ENCODE measurements at places on chromosomes 16 and 17.

DNA sequence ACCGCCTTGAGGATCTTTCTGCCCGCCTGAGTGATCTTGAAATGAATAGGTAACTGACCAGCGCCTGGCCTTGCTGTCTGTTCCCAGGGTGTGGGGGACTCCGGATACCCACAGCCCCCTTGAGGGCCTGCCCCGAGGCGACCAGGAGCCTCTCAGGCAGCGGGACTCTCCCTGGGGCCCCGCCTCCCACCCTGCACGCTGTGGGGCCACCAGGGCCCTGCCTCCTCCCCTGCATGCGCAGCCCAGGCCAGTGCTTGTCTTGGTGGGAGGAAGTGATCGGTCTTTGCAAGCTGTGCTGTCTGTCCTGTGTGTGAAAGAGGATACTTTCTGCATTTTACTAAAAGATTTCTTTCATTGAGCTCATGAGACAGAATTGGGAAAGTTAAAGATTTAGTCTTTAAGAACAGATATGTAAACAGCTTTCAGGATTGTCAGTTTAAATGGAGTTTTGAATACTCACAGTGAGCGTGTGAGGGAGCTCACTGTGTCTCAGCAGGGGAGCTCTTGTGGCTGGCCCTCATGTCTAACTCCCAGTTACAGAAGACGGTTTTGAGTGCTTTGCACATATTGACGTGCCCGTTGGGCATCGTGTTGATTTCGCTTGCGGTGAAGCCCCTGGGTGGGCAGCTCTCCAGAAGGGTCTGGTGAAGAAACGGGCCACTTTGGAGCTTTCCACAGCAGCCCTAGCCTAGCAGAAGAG, 36.1 kb upstream of the CAPN15 start:
- no peak for DNase-seq

GRCh38 chr17:10010752-10011151, 105.7 kb upstream of the RCVRN start:
- no peak for DNase-seq

DNA sequence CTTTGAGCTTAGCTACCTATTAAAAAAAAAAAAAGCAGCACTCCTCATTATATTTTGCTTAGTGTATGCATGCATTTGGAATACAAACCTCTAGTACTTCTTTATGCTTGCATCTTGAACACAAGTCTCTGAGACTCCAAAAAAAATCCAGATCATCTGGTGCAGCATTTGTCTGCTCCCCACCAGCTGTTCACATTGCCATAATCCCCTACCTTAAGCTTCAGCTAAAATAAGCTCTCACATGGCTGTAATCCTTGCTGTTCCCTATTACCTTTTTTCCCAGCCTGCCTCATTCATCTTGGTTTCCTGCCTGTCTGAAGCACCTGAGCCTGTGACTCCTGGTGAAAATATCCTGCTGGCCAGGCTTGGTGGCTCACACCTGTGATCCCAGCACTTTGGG, 7.5 kb upstream of the NFATC2IP start:
- no peak for DNase-seq

GRCh38 chr16:83402967-83403366, 404.8 kb upstream of the HSBP1 start:
- DNase-seq, result no peak

DNA sequence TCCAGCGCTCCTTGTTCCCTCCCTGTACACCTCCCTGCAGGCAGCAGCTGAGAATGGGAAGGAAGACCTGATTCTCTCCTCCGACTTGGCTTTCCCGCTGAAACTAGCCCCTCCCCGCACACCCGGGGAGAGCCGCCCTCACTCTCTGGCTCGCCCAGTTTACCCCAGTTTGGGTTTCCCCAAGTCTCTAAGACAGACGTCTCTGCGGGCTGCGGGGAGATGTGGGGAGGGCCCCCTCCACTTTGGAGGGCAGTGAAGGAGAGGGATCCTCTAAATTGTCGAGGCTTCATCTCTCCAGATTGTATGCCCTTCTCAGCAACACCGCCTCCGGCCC, 797 bp downstream of the GRB7 start:
- peak; percentile 23 for DNase-seq

GRCh38 chr16:85152414-85153030, 40.2 kb upstream of the CIBAR2 start:
- DNase-seq, result no peak

DNA sequence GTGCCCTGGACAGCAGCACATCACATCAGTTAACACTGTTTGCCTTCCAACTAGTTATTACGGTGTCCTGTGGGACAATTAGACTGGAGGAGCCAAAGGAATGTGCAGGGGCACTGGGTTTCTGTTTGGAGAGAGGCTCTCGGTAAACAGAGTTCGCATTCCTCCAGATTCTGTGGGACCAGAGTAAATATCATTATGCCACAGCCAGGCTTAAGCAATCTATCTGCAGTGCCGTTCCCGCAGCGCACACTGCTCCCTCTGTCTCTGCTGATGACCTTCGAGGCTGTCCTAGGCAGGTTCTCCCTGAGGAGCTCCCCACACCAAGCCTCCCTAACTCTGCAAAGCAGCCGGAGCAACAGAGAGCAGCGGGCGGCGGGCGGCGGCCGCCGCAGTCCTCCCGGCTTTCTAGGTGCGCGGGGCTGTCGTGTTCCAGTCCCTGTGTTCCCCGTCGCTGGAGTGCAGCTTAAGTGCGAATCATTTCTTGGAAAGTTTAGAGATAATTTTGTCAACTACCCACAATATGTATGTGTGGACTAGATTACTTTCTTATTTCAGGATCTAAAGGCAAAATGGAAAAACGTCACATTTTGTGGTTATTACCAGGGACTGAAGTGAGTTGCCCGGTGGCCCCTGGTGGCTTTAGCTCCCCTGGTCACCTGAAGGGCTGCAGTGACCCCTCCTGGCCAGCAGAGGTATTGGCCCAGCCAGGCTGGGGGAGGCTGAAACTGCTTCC, 43.3 kb downstream of the PGS1 start:
- peak; percentile 66 for DNase-seq

DNA sequence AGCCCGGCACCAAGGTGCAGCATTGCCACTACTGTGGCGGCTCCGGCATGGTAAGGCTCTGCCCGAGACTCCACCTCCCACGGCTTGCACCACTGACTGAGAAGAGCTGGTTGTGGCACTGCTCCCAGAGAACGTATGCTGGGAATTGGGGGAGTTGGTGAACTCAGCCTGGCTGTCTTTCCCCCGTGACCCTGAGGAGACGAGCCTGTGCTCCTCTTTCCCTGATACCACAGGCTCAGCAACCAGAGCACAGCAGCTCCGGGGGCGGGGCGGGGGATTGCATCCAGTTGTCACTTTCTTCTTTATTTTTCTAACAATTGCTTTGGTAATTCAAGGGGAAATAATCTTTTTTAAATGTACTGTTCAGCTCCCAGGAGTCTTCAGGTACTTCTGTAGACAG, 16.7 kb downstream of the DNAJA3 start:
- no peak for DNase-seq

- no peak for DNase-seq
Observed at GRCh38 chr17:7982666-7983065, 19.7 kb upstream of the GUCY2D start.

DNA sequence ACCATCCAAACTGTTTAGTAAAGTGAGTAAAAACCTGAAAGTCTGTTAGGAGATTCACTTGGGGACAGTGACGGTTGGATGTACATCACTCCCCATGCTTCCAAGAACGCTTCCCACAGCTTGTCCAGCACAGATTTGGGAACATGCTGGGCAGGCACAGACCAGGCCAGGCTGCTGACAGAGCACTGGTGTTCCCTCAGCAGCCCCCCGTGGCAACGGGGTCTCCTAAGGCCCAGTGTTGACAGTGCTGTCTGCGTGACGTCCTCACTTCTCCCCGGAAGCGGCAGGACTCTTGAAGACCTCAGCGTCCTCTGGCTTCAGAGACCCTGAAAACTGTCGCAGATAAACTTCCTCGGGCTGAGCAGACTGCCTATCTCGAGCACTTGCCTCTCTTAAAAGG, 8.9 kb upstream of the TRPV3 start:
- no peak for DNase-seq

- no peak for DNase-seq
Observed at GRCh38 chr16:11796227-11797165, 562 bp downstream of the ZC3H7A start.

DNA sequence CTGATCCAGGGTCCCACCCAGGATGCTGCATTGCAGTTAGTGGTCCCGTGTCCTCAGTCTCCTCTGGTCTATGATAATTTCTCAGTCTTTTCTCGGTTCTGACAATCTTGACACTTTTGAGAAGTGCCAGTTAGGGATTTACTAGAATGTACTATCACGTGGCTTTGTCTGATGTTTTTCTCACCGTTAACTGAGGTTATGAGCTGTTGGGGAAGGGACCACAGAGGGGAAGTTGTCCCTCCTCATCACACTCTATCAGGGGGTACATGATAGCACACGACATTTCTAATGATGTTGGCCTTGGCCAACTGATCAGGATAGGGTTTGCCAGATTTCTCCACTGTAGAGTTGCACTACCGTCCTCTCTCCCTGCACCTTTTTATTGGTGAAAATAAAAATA, 250.9 kb upstream of the SDK2 start:
- no peak for DNase-seq

DNA sequence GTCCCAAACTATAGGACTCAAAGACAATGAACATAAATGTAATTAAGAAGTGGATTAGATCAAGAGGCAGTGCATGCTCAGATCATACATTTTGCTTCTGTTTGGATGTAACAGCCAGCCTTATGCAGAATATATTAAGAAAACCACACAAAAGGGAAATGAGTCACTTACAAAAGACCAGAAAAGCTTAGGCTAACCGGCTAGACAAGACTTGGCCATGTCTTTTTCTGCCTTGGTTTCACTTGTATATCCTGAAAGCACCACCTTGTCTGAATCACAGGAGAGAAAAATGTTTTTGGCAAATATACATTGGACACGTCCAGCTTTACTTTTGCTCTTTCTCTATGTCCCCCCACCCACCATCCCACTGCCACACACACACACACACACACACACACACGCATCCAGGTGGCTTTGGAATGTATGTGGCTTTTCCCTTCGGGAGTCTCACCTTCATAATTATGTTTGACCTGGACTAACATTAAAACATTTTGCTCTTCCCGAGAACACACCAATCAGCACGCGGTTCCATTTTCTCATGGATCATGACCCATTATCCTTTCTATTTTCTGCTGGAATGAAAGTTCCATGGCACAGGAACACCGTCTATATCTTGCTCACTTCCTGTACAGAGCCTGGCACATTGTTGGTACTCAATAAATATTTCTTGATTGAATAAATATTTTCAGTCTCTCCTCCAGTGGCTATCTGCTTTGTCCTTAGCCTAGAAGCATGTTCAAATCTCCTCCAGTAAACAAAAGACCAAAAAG, 64.6 kb downstream of the CDK5R1 start:
- DNase-seq, result no peak

DNA sequence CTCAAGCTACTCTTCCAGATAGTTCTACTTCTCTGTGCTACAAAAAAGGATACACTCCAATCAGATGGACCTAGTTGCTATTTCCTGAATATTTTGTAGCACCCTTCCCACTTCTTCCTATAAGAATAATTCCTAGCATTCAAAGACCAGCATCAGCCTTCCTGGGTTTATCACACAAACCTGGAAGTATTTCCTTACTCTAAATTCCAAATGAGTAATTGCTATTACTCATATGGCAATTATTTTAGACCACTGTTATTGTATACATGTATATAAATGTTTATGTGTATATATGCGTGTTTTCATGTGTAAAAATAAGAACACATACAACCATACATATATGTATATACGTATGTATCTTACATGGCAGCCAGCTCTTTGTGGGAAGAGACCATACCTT, 130.6 kb downstream of the MYO1D start:
- no peak for DNase-seq

DNA sequence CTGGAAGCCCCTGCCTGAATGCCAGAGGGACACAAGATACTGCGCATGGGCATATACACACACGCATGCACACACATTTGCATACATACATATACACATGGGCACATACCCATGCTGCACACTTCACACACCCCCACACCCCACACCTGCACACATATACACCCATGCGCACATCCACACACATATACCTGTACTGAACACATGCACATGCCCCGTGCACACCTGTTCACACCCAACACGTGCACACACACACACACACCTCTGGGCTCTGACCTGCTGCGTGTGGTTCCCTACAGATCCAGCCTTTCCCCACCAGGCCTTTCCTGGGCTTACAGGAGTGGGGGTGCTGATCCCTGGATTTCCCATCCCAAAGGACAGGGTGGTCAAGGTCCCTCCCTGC, 6.3 kb downstream of the SPPL2C start:
- DNase-seq, result no peak

DNA sequence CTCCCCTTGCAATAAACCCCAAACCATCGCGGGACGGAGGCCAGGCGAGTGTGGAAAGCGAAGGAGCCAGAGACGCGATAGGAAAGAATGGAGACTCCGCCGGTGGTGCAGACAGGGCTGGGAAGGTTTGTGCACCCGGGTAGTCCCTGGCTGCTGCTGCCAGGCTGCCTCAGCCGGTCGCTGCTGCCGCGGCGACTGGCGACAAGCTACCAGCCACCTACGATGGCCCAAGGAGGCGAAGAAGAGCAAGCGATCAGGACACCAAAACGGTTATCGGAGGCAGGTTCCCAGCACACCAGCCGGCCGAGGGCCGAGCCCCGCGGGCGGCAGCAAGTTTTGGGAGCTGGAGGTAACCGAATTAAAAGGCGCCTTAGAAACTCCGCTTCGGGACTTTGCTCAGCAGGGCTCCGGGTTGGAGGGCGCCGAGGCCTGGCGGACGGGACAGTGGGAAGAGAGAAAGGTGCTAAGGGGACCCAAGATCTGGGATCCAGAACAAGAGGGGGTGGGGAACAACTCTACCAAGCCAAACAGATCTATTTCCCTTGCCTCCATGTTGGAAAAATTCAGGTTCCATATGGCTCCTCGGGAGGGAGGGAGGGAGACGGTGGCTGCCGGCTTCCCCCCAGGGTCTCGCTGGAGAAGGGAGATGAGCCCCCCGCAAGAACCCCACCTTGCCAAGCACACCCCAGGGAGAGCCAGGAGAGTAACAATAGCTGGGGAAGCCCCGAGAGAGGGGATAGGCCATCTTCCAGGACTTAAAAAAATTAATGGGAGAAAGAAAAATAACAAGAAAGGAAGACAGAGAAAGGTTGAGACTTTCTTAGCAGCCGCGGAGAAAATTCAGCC, 9.7 kb upstream of the HOXB2 start:
- DNase-seq, result no peak

DNA sequence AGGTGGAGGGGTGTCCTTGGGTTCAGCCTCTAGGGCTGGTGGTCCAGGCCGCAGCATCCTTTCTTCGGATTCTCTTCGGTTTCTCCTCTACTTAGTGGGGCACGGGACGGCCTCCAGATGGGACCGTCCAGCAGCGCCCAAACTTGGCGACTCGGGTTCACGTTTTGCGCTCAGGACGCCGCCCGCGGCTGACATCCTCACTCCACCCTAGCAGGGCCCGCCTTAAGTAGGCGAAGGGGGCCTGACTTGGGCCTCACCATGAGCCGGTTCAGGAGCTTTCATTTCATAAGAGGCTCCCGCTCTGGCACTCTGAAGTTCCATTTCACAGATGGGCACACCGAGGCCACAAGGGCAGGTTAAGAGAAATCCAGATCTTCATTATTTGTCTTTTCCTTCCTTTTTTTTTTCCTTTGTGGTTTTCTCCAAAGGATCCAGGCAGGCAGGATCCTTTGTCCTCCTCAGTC, 141.2 kb downstream of the SEC14L1 start:
- DNase-seq, result no peak
